Stimulated activated CD8-positive, alpha-beta memory T cell treated with anti-CD3 and anti-CD28 coated beads, Interleukin-2, amount 100 ng/mL, for 1 hour (primary cell): ENCODE measurements at places on chromosomes 6 and 20.

GRCh38 chr20:48015943-48016723, 230.9 kb upstream of the SULF2 start:
- no peak for DNase-seq

GRCh38 chr6:105607636-105608621, 205.0 kb upstream of the PREP start:
- no peak for DNase-seq

DNA sequence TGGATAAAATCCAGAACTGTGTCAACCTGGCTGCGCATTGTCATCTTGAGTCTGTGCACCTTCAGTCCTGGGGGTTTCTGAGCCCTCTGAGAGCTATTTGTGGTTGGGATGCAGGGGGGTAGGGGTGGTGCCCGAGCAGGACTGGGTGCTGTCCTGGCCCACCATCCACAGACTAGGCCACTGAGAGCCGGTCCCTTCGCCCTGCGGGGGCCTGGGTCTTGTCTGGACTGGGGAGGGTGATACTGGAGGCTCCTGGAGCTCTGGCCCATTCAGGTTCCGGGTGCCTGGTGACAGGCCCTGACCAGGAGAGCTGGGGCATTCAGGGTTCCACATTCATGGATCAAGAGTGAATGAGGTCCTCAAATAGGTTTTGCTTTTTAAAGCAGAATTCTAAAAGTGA, 20.9 kb downstream of the SPDEF start:
- no peak for DNase-seq

GRCh38 chr20:38108986-38109541, 56.0 kb downstream of the TGM2 start:
- DNase-seq, result no peak

DNA sequence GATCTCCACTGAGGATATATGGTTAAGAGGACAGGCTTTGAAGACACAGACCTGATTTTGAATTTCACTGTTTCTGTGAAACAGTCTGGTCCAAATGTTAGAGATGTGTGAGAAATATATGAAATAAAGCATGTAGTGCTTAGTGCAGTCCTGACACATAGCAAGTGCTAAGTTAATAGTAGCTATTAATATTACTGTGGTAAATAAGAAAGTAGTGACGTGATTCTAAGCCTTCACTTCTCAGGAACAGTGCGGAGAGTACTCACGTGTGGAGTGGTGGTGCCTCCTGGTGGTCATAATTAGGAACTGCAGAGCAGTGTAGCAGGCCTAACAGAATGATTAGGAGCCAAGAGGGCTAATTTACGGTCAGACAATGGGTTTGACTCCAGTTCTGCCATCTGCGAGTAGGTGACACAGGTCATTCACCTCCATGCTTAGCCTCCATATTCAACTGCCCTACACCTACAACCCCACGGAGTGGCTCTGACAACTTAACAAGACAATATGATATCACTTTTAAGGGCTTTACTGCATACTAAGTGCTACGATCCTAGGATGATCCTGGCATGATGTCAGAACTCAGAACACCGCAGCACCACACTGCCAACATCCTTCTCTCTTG, 106.2 kb downstream of the JPH2 start:
- DNase-seq, result peak; percentile 64

DNA sequence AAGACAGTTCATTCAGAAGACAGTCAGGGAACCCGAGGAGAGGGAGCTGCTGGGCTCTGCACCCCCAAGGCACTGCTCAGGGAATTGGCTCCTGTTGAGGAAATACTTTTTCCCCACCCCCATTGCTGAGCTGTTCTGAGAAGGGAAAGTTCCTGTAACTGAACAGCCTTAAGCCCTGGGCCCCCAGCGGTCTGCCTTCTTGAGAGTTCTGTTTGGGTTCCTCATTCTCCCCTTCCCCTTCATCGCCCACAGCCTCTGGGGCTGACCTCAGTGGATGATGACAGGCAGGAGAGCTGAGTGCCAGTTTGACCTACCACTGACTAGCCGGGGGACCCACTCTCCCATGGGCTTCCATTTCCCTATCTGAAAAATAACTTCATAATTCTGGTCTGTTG, 10.7 kb downstream of the HCK start:
- no peak for DNase-seq

DNA sequence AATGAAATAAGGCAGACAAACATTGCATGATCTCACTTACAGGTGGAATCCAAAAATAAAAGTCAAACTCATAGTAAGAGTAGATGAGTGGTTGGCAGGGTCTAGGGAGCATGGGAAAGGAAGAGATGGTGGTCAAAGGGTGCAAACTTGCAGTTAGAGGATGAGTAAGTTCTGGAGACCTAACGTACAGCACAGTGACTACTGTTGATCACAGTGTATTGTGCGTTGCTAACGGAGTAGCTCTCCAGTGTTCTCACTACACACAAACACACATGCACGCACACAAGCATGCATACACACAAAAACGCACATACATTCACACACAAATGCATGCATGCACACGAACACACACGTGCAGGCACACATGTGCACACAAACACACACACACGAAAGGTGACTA, 54.9 kb downstream of the LY86 start:
- no peak for DNase-seq

- no peak for DNase-seq
These were observed 218.2 kb downstream of the OR2B2 start for GRCh38 chr6:27693766-27694546.

DNA sequence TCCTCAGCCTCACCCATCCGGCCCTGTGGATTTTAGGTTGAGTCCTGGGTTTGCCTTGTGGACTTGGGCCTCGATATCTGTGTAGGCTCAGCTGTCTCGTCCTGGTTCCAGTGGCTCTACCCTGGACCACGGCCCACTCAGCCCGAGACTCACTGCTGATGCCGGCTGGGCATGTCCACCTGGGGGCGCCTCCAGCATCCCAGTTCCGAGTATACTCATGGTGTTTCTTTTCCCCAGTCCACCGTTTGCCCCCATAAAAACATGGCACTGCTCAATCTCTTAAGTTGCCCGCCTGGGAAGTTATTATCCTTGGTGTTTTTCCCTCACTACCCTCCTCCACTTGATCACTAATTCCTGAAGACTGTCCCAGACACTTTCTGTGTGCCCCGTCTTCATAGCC, 99.1 kb downstream of the ARID1B start:
- no peak for DNase-seq

DNA sequence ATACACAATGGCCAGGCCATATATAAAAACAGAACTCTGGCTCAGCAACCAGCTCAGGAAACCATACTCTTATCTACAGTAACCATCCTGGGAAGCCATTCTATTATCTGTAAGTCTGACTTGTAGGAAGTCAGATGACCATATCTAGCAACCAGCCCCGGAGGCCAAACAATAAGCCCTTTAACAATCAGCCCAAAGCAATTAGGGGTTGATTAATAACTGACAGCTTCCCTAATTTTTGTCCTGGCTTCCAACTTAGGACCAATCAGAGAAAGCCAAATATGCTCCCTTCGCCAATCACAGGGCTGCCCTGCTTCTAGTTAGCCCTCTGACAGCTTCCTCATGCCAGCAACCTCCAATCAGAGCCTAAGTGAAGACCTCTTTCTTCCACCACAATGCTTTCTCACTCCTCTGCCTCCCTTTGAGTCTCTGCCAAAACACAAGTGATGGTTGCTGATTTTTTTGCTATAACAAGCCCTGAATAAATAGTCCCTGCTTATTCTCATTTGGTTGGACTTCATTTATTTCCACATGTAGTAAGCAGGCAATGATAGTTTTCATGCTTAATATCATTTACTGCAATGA, 37.8 kb upstream of the STXBP5 start:
- no peak for DNase-seq

GRCh38 chr20:3390759-3391425, 16.6 kb downstream of the DNAAF9 start:
- DNase-seq, result no peak

DNA sequence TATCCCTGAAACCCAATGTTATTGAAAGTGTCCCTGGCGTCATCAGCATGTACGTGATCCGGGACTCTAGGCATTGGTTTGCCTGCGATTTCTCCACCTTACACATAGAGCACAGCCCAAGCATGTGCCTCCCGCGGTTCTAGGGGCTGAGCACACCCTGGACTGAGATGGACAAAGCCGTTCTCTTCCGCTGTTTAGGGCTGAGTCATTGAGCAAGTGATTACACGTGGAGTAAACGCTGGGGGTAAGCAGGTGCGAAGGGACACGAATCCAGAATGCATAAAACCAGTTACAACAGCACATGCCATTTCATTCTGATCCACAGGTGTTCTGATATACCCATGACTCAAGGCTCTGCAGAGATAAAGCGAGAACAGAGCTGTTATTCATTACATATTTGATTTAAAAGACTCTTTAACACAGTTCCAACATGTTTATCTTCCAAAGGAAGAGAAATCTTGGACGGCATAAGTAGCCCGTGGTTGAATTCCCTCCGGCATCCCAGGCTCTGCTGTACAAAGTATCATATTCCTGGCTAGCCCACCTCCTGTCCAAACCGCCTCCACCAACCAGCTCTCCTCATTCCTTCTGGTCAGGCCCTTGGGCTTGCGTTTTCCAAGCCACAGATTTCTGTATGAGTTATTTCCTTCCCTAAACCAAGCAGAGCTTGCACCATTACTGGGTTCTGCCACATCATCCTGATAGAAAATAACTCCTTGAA, 36.1 kb upstream of the THBS2 start:
- DNase-seq, result no peak

DNA sequence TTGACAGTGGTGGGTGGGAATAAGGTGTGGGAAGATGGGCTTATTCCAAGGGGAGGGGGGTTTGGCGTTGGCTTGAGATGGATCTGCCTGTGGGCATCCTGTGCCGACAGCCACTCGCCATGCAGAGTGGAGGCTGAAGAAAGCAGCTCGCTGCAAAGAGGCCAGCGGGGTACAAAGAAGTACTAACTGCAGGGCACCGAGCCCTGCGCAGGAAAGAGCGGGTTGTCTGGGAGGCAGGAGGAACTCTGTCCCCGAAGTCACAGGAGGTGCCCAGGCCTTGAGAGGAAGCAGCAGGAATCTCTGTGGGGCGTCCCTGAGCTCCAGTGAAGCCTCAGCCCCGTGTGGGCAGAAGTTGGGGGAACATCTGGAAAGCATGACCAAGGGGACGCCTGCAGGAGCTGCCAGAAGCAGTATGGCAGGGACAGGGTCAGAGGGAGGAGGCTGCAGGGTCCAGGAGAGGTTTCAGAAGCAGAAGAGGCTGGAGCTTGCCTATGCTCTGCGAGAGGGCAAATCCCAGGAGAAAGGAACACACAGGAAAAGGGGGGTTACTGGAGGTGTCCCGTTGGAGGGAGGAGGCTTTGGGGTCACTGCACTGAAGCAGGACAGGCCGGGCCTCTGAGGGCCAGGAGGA, 77.2 kb downstream of the THBS2 start:
- DNase-seq, result no peak

DNA sequence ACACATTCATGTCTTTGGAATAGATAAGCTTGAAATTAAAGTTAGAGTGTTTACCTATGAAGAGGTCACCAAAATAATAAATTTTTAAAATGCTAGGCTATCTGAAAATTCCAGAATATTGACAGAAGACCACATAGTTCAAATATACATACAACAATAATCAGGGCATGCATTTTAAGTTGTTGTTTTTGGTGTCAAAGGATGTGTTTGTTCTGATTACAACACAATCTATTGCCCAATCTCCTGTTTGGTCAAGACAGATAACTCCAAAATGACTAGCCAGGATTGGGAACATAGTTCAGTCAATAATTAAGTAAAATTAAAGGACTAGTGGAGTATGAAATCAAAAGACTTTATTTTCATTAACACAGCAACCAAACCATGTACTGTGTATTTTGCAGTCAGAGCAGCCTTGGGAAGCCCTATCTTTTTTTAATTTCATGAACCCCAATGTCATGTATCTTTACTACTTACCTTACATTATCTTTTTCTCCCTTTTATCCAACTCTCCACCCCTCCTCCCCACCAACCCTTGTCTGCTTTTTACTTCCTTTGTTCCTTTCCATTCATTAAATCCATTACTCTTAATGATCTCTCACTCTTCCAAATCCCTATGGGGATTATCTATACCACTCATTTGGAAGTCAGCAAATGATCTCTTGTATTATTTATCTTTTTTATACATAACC, 111.2 kb downstream of the CDK19 start:
- no peak for DNase-seq

DNA sequence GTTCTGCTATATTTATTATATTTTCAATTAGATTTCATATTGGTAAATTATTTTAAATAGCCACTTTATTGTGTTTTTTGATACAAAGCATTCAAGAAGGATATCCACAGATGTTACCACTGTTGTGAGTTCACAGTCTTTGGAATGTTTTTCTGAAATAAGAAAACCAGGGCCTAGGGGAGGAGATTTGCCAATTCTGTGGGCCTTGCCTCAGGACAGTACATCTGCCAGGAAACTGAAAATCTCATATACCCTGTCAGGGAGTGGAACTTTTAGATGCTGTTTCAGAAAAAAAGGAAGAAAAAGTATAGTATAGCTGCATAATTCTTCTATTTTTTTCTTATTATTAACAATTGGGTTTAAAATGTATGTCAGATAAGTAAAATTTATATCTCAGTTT, 995.9 kb upstream of the ADGRB3 start:
- DNase-seq, result no peak

GRCh38 chr6:3948866-3949265, 99.7 kb downstream of the FAM50B start:
- DNase-seq, result no peak

- DNase-seq, result no peak
These were observed 159.9 kb upstream of the TOP1 start for GRCh38 chr20:40868551-40869217.

- DNase-seq, result no peak
These were observed 256.6 kb upstream of the EPHA7 start for GRCh38 chr6:93675856-93676417.

DNA sequence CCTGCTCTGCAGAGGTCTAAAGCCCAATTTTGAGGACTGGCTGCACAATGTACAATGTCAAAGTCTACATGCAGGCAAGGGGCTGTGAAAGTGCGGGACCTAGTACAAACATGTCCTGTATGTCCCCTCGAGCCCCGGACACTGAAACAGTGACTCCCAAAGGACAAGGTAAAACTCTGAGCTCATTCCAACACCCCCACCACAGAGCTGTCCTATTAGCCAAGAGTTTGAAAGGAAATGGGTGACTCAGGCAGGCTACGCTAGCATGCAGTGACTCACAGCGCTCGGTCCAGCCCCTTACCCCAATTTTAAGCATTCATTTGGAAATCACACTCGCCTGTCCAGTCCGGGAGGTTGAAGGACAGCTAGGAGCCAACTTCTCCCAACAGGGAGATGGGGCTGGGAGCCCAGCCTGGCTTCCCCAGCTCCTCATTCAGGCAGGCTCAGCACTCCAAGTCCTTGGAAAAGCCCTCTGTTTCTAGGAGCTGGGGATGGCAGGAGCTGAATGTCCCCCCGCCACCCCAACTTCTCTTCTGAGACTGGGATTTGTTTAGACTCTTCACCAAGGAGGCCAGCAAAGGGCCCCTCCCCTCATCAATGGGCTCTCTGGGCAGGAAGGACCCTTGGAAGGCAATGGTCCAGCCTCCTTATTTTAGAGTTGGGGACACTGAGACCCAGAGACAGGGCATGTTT, 3.9 kb downstream of the SDC4 start:
- no peak for DNase-seq

- DNase-seq, result no peak
These were observed 82.3 kb upstream of the KCNG1 start for GRCh38 chr20:51104960-51105920.
